DMS79 (cell line): ENCODE measurements at places on chromosomes 11 and 22.
A peak's percentile ranks its signal among the peaks of the same experiment; 100 is the strongest.

- DNase-seq = no peak
Measured at GRCh38 chr22:43333978-43334377, 9.2 kb downstream of the SCUBE1 start.

DNA sequence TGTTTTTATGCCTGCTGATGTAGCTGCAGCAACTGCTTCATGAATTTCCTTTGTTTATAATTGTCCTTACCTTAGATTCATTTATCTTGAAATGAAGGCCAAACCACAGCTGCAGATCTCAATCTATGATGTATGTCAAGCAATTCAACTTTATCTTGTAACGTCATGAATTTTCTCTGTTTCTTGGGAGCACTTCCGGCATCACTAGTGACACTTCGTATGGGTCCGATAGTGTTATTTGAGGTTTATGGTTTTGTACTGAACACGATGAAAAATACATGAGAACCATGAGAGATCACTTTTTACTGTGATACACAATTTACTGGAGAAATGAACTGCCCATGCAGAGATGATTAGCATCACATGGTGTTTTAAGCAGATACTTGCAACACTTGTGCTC, 98.5 kb downstream of the CSTPP1 start:
- no peak for DNase-seq

- DNase-seq = no peak
Measured at GRCh38 chr22:50309601-50309991, 2.1 kb upstream of the PLXNB2 start.

GRCh38 chr11:84420271-84420670, 1134.1 kb upstream of the CCDC90B start:
- DNase-seq = no peak

DNA sequence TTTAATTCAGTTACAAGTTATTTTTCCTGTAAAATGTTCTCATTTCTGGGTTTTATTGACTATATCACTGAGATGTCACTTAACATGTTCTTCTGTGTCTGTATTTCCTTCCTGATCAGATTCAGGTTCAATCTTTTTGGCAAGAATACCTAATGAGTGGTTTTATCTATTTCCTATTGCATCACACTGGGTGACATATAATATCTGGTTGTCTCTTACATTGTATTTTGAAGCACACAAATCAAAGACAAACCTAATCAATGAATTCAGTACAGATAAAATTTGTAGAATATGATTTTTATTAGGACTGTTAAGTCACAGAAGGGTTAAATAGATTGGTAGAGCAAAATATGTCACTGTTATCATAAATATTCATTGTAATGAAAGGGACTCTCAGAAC, 60.4 kb downstream of the BCL2L13 start:
- DNase-seq = no peak

GRCh38 chr11:131178020-131178419, 192.4 kb upstream of the NTM start:
- DNase-seq = no peak

- DNase-seq = no peak
Measured at GRCh38 chr11:32893093-32893342, 407 bp downstream of the QSER1 start.

- DNase-seq = no peak
Measured at GRCh38 chr22:22789233-22789921, 98.2 kb upstream of the IGLL5 start.

DNA sequence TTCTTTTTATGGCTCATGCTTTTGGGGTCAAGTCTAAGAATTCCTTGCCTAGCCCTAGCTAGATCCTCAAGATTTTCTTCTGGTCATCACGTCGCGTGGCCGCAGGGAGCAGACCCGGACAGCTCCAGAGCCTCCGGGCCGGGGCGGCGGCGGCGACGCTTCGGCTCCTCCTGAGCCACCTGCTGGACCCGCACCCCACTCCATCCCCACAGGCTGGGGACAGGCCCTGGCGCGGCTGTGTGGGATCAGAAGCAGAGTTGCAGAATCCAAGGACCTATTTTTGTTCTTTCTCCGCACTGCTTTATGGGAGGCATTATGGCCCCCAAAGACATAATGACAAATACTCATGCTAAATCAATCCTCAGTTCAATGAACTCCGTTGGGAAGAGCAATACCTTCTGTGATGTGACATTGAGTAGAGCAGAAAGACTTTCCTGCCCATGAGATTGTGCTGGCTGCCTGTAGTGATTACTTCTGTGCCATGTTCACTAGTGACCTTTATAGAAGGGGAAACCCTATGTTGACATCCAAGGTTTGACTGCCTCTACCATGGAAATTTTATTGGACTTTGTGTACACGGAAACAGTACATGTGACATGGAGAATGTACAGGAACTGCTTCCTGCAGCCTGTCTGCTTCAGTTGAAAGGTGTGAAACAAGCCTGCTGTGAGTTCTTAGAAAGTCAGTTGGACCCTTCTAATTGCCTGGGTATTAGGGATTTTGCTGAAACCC, 12.4 kb upstream of the SCARF2 start:
- DNase-seq = no peak

DNA sequence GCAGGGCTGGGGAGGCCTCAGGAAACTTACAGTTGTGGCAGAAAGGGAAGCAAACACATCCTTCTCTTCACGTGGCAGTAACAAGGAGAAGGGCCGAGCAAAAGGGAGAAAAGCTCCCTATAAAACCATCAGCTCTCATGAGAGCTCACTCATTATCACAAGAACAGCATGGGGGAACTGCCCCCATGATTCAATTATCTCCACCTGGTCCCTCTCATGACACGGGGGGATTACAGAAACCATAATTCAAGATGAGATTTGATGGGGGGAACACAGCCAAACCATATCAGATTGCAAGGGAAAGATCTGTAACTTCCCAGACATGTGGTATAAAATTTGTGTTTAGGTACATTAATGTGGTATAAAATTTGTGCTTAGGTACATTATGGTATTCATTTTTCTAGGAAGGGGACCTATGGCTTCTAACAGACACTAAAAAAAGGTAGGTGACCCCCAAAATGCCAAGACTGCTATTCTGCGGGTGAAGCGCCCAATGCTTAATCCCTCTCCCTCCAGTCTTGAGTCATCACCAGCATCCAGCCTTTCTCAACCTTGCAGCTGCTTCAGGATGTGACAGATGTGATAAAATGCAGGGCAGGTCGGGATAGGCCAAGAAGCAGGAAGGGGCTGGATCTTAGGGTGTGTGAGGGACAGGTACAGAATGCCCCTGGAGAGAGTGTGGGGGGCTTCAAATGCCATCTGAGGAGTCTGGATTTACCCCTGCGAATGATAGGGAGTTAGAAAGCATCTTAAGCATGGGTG, 57.7 kb upstream of the AMPD3 start:
- no peak for DNase-seq

DNA sequence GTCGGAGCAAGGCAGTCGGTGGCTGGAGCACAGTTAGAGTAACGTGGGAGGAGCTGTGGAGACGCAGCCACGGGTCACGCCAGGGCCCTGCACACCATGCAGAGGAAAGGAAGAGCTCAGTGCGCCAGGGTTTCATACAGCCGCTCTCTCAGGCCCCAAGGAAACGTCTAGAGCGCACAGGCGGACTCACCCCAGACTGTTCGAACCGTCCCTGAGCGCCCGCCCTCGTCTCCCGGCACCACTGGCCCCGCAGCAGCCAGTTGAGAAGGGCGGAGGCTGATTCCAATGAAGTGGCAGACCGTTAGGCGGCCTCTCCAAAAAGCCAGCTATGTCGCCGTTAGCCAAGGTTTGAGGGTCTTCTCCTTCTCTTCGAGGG, 483 bp upstream of the HYLS1 start:
- DNase-seq = peak; percentile 82

DNA sequence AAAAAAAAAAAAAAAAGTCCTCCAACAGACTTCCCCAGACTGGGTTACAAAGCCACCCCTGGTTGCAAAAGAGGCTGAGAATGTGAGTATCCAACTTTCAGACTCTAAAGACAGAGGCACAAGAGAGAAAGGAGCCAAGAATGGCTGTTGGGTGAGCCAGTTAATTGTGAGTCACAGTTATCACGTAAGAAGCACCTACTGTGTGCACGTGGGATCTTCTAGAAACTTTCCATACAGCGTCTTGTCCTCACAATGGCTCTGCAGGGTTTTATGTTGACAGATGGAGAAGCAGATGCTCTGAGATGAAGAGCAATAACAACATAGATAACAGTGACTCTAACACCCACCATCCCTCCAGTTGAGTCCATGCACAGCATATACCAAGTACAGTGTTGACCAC, 41.0 kb downstream of the CD82 start:
- DNase-seq = no peak

- no peak for DNase-seq
Measured at GRCh38 chr11:94749369-94749768, 18.8 kb upstream of the AMOTL1 start.

- DNase-seq = no peak
Measured at GRCh38 chr11:1397146-1397861, 7.6 kb downstream of the BRSK2 start.

- no peak for DNase-seq
Measured at GRCh38 chr11:109731451-109731850, 309.5 kb downstream of the C11orf87 start.

DNA sequence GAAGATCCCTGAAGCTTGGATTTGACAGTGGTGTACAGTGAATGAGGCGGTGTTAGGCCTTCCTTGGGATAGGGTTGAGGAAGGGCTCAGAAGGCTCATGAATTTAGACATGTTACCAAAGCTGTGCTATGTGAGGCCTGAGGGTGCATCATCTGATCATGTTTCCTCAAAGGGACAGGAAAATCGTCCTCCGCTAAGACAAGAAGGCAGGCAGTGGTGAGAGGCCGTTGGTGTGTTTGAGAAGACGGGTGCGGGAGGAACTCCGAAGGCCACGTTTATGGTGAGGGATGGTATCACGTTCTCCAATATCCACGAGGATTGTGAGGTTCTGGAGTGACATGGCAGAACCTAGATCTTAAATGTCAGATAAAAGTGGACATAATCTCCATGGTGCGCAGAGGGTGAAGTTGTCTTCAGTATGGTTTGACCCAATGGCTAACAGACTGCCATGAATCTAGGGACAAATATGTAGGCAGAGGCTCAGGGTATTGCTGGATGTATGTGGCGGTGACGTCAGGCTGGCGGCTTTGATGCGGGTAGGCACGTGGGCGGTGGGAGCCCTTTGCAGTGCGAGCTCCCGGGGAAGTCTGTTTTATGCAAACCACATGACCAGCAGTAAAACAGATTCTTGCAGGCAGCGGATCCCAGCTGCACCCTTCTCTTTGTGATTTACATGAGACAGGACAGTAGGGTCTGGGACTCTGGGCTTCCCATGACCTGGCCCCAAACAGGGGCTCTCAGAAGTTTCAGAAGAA, 242.3 kb upstream of the B3GAT1 start:
- DNase-seq = no peak

DNA sequence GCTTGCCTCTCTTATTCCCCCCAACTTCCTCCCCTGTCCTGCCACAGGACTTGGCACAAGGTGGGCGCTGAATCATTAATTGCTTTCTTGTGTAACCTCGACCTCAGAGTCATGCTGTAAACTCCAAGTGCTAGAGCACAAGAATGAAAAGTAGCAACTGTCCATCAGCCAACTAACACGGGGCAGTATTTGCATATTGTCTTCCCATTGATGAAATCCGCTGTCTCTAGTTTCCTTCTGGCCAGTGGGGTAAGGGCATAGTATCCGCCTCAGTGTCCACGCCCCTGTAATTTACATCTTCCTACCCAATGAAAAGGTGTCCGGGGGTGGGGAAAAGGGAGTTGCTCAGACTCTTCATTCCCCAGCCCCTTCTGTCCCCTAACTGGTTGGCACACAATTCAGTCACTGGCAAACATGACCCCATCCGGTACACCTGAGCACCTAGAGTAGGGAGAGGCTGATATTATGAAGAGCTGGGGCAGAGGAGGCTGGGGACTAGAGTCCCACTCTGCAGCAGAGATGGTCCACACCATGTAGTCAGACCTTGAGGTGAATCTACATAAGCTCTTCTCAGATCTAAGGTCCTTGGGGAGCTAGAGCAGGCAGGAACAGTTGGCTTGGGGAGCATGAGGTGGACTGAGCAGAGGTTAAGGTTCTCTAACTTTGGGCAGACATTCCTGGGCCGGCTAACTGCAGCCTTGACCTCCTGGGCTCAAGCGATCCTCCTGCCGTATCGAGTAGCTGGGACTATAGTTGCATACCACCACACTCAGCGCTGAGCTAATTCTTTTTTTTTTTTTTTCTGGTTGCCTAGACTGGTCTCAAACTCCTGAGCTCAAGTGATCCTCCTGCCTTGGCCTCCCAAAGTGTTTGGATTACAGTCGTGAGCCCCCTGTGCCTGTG, 6.8 kb upstream of the GGA1 start:
- DNase-seq = no peak

DNA sequence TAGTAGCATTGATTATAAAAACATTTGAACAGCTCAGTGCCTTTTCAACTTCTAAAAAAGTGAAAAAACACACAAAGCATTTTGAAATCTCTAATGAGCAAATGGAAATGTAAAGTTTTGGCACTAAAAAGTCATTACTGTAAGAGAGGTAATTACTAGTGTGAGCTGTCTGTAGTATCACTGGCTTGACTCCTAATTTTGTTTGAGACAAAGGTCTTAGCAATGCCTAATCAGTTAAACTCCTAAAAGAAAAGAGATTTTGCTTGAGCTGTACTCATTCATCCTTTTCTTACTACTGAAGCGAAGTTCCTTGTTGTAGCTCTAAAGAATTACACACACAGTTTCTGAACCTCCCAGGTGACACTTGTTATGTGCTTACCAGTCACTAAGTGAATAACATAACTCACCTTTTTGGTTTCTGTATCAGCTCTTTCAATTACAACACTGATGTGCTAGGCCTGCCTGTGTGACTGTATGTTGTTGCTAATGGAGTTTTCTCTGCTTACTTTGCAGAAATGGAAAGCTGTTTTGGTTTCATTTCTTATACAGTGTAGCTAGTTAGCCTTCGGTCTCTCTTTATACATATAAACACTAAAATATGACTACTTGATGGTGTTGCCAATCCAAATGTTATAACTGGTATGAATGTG, 924.4 kb upstream of the TENM4 start:
- no peak for DNase-seq

GRCh38 chr11:36508743-36509142, 1.3 kb downstream of the TRAF6 start:
- DNase-seq = no peak

DNA sequence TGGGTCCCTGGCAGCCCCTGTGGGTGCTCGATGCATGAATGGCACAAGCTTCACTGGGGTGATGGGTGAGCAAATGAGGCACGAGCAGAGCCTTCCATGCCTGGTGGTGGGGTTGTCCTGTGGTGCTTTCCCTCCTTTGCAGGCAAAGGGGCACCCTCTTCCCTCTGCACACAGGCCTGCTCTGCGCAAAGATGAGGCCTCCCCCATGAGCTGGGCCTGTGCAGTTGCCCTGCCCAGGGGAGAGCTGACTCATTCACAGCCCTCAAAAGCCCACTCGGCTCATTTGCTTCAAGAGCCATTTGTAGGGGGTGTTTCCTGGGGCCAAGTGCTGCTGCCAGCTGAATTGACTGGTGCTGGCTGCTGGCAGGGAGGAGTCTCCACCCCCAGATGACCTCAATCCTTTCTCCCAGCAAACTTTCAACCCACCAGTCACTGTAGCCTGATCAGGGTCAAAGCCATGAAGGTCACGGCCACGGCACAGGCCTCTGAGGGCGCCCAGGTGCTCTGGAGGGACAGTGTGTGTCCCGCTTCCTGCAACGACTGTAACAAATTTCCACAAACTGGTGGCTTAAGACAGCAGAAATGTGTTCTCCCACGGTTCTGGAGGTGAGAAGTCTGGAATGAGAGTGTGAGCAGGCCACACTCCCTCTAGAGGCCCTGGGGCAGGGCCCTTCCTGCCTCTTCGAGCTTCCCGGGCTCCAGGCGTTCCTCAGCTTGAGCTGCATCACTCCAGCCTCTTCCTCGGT, 48.8 kb upstream of the ANO1 start:
- peak; percentile 31 for DNase-seq
